ENCODE measurements at places on chromosomes 3 and 15.

DNA sequence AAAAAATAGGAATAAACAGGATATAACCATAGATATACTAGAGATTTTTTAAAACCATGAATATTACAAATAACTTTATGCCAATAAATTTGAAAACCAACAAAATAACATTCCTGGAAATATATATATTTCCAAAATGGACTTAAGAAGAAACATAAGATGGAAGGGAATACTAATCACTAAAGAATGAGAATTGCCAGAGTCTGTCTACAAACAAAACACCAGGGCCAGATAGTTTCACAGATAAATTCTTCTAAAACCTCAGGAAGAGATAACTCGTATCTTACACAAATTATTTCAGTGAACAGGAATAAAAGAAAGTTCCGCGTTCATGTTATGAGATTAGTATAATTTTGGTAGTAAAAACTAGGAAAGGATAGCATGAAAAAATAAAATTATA is 107.3 kb downstream of the HERC1 start:
- DNase-seq: no peak

- DNase-seq: no peak
These were observed 43.0 kb downstream of the CTXND1 start for GRCh38 chr15:80208758-80209734.

- DNase-seq: no peak
These were observed 49.8 kb downstream of the DCLK3 start for GRCh38 chr3:36714343-36715086.

DNA sequence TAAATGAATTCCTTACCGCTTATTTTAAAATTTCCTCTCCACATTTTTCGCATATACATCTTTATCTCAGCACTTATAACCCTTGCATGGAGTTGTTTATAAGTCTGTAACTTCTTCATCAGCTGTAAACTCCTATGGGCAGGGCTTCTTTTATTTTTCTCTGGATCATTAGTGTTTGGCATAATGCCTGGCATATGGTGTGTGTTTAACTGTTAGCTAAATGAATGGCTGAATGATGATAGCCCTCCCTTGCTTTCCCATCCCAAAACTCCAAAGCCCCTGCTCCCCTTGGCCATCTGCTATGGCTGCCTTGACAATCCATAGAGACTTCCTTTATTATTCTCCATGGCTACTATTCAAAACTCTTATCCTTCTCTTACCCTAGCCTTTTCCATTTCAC is 48.1 kb upstream of the SEMA6D start:
- no peak for DNase-seq
